Activated CD4-positive, alpha-beta T cell treated with anti-CD3 and anti-CD28 coated beads for 24 hours (primary cell): ENCODE measurements at places on chromosomes 2 and 18.

GRCh38 chr18:78649421-78649820, 330.2 kb upstream of the SALL3 start:
- DNase-seq: no peak

DNA sequence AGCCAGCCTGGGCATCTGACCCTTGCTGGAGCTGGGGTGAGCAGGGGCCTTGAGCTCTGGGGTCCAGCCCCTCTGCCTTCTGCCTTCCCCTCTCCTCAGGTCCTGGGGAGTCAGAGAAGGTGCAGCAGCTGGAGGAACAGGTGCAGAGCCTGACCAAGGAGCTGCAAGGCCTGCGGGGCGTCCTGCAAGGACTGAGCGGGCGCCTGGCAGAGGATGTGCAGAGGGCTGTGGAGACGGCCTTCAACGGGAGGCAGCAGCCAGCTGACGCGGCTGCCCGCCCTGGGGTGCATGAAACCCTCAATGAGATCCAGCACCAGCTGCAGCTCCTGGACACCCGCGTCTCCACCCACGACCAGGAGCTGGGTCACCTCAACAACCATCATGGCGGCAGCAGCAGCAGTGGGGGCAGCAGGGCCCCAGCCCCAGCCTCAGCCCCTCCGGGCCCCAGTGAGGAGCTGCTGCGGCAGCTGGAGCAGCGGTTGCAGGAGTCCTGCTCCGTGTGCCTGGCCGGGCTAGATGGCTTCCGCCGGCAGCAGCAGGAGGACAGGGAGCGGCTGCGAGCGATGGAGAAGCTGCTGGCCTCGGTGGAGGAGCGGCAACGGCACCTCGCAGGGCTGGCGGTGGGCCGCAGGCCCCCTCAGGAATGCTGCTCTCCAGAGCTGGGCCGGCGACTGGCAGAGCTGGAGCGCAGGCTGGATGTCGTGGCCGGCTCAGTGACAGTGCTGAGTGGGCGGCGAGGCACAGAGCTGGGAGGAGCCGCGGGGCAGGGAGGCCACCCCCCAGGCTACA, 3.8 kb downstream of the EMILIN1 start:
- DNase-seq: no peak

DNA sequence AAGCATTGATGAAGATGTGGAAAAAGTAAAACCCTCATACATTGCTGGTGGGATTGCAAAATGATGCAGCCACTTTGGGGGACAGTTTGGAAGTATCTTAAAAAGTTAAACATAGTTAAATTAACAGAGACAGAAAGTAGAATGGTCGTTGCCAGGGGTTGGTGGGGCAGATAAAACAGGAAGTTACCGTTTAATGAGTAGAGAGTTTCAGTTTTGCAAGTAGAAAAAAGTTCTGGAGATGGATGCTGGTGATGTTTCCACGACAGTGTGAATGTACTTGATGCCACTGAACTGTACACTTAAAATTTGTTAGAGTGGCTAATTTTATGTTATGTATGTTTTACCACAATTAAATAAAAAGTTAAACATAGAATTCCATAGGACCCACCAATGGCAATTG, 44.5 kb upstream of the EGR4 start:
- no peak for DNase-seq

- DNase-seq: no peak
These were observed 346.4 kb downstream of the EPHA4 start for GRCh38 chr2:221225752-221226151.

GRCh38 chr2:174546519-174547506, 50.8 kb downstream of the WIPF1 start:
- DNase-seq: no peak
